ENCODE measurements at places on chromosomes 16 and 17. TPM values are rescaled to one million over a fixed set of nuclear protein-coding genes. Genes with fewer than 3 reads are reported as not detected.

DNA sequence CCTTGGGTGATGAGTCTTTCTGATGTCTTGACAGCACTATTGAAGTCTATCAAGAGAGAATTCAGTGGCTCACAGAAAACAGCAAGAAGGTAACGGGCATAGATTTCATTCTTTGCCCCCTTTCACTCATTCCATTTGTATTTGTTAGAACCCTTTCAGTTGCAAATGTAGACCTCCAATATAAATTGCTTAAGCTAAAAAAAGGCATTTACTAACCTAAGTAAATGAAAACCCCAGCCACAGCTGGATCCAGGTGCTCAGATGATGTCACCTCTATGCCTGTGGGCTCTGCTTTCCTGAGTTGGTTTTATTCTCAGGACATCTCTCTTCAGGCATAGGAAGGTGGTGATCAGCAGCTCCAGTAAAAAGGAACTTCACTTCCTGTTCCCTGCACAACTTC, 11.1 kb downstream of the VWA3A start:
- no peak for DNase-seq

Gene PPP1R27
- not detected for total RNA-seq

- DNase-seq: no peak
Measured at GRCh38 chr17:53736516-53737240, 86.0 kb upstream of the KIF2B start.

Gene TBC1D3
- not detected for total RNA-seq

Gene PFAS
- 41.9 TPM for total RNA-seq

Gene NDUFAF8
- 32.2 TPM for total RNA-seq

DNA sequence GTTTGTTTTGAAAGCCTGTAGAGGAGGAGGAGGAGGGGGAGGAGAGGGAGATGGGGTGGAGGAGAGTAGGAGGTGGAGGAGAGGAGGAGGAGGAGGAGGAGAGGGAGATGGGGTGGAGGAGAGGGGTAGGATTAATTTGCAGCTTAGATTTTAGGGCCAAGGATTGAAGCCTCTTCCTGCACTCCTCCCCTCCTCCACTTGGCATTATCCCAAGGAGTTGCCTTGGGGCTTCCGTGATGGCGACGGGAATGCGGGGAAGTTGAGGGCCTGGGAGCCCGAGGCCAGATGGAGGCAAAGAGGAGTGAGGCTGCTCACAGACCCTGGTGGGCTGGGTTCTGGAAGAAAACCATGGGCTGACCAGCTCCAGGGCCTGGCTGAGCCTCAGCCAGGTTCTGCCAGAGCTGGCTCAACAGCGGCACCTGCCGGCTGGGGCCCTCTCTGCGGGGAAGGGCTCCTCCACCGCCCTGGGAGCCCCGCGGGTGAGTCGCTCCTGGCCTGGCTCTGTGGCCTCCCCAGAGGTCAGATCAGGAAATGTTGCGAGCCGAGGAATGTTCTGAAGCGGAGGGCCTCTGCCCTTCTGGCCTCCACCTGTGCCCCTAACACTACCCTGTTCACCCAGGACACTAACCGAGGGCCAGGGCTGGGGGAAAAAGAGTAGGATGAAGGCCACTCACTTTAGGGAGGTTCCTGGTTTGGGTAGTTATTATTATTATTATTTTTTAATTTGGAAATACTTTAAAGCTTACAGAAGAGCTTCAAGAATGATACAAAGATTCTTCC, 23.9 kb upstream of the FMNL1 start:
- DNase-seq: peak; percentile 87

DNA sequence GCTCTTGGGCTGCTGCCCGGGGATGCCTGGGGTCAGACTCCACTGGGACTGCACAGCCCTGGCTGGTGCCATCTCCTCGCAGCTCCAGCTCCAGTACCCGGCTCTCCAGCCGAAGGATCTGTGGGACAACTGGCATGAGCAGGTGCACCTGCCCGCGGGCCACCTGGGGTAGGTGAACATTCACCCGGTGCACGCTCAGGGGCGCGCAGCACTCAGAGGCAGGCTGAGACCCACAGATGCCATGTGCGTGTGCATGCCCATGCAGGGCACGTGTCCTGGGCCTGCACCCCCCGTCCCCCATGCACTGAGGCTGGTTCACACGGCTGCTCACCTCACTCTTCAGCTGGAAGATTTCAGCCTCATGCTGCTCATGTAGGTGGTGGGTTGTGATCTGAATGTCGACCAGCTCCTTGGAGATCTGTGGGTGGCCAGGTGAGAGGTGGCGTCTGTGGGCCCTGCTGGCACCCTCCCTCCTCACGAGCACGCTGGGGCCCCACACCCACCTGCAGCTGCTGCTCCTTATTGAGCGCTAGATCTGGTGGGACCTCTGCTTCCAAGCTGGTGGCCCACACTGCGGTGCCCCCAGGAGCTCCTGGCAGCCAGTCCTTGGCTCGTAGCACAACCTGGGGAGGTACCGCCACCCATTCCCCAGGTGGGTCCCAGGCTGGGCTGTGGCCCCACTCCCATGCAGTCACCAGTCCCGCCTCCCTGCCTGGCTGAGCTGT, 618 bp downstream of the CCDC78 start:
- no peak for DNase-seq

DNA sequence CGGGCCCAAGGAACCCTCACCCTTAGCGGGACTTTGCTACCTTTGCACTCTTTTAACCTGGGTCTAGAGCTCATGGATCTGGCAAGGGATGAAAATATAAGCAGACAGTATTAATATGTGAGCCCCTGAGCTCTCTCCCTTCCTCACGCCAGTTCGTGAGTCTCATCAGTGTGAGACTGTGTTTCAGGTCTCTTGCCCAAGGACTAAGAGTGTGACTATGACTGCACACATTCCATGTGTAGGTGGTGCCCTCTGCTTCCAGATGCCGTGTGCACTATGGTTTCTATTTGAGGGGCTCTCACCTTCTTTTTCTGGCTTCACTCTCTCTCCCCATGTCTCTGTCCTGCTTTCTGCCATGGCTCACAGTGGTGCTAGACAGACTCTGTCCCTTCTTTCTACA, 40.5 kb downstream of the DHRS7B start:
- DNase-seq: peak; percentile 15

Gene CNTD1
- total RNA-seq: not detected

- DNase-seq: no peak
Measured at GRCh38 chr16:48897698-48898205, 287.8 kb upstream of the N4BP1 start.

GRCh38 chr16:29825145-29826044, 5.1 kb downstream of the MVP start:
- DNase-seq: peak; percentile 77

GRCh38 chr17:75759457-75759856, 5.5 kb downstream of the GALK1 start:
- DNase-seq: no peak

DNA sequence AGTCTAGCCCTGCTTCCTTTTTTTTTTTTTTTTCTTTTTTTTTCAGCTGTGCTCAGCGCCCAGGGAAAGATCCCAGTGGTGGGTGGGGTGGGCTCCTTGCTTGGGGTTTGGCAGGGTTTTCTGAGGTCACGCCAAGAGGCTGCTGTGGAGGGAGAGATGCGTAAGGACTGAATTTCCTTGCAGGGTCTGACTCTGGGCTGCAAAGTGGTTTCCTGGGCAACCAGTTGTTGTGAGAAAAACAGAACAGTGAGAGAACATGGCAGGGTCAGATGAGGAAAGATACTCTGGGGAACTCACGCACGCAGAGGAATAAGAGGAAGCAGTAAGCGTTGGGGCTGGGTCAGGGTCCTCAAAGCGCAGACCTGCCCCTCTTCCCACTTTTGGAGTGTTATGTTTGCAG, 119.5 kb downstream of the IRF8 start:
- peak; percentile 36 for DNase-seq

Gene FBXO39
- 0.32 TPM for total RNA-seq

DNA sequence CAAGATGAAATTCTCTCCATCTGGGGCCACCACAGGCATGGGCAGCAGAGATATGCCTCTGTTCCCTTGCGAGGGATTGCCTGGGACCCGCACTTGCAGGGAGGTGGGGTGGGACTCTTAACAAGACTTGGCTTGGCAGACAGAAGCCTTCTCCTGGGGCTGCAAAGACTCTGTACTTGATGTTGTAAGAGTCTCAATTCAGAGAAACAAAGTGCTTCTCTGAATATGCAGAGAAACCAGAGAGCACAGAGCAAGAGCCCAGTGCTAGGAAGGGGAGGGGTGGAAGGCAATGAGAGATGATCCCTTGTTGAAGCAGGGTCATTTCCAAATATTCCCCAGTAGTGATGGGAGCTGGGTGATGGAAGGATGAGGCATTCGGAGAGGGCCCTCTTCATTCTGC, 2.2 kb downstream of the MMP28 start:
- no peak for DNase-seq

Measured in fibroblast of villous mesenchyme (primary cell).